Hair follicular keratinocyte (primary cell): ENCODE measurements at places on chromosomes 13 and 19. TPM values are rescaled to one million over a fixed set of nuclear protein-coding genes. Genes with fewer than 3 reads are reported as not detected.

Gene PSG4
- total RNA-seq, result 0.57 and 1.1 TPM in 2 replicates

Gene ZNF230
- total RNA-seq, result 0.86 and 2.2 TPM in 2 replicates

Gene CATSPERD
- total RNA-seq, result not detected in 2 replicates

Gene TEX101
- not detected in 2 replicates for total RNA-seq
